Activated T-cell treated with anti-CD3 and anti-CD28 coated beads for 1 hour (primary cell): ENCODE measurements at places on chromosomes 6 and 20.

DNA sequence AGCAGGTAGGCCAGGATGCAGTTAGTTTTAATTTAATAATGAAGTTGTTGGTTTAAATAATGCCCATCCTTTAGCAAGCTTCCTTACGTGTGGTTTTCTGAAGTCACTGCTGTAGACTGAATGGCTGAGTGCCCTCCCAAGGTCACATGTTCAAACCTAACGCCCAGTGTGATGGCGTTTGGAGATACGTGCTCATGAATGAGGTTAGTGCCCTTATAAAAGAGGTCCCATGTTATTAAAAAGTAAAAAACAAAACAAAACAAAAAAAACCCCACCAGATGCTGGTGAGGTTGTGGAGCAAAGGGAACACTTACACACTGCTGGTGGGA is 16.3 kb downstream of the LRP11 start:
- no peak for DNase-seq

GRCh38 chr6:48951917-48952316 is 511.1 kb downstream of the MMUT start:
- no peak for DNase-seq

GRCh38 chr20:40293740-40294139 is 395.3 kb downstream of the MAFB start:
- DNase-seq = no peak

GRCh38 chr6:22896696-22897095 is 327.3 kb downstream of the HDGFL1 start:
- no peak for DNase-seq

- DNase-seq = no peak
Observed at GRCh38 chr6:53906842-53907241, 112.0 kb downstream of the LRRC1 start.

DNA sequence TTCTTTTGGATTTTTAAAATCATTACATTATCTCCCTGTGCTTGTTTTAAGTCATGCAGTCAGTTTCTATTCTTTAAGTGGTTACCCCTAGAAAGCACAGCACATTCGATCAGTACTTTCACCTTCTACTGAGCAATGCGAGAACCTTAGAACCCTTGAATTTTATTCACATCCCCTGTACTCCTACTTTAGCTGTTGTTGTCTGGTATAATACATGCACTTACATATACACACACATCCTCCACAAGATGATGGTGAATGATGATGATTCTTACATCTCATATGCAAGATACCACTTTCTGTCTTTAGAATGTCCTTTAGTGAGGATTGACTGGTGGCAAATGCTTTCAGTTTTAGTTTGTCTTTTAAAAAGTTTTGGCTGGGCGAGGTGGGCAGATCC is 5.7 kb downstream of the CDC40 start:
- no peak for DNase-seq

GRCh38 chr20:24804481-24805206 is 144.4 kb upstream of the CST7 start:
- DNase-seq = no peak

GRCh38 chr6:105748737-105749161 is 337.4 kb upstream of the PRDM1 start:
- DNase-seq = no peak

- DNase-seq = no peak
Observed at GRCh38 chr20:24060851-24061590, 72.4 kb upstream of the GGTLC1 start.

DNA sequence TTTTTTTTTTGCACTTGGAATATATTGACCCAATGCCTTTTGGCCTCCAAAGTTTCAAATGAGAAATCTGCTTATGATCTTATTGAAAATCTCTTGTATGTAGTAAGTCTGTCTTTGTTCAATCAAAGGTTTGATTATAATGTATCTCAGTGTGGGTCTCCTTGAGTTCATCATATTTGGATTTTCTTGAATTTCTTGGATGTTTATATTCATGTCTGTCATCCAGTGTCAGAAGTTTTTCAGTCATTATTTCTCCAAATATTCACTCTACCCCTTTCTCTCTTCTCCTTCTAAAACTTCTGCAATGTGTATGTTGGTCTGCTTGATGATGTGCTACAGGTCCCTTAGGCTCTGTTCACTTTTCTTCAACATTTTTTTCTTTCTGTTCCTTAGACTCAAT is 95.9 kb upstream of the PTPRK start:
- DNase-seq = no peak

- no peak for DNase-seq
Observed at GRCh38 chr6:79874531-79875134, 72.7 kb downstream of the ELOVL4 start.

GRCh38 chr6:24520929-24521546 is 26.3 kb downstream of the ALDH5A1 start:
- DNase-seq = peak; percentile 8

DNA sequence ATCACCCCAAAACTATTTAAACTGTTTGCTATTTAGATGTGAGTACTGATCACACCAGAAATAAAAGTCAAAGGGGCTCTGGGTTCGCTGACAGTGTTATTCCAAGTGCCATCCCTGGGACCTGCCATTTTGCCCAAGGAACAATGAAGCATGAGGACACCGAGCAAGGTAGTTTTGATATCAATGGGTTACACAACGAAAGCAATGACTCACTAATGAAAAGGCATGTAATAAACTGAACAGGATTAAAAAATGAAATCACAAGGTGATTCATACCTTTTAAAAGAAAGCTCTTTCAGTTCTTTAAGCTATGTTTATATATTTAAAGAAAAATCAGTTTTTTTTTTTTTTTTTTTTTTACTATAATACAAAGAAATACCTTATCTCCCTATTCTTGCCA is 102.0 kb downstream of the HS3ST5 start:
- no peak for DNase-seq

DNA sequence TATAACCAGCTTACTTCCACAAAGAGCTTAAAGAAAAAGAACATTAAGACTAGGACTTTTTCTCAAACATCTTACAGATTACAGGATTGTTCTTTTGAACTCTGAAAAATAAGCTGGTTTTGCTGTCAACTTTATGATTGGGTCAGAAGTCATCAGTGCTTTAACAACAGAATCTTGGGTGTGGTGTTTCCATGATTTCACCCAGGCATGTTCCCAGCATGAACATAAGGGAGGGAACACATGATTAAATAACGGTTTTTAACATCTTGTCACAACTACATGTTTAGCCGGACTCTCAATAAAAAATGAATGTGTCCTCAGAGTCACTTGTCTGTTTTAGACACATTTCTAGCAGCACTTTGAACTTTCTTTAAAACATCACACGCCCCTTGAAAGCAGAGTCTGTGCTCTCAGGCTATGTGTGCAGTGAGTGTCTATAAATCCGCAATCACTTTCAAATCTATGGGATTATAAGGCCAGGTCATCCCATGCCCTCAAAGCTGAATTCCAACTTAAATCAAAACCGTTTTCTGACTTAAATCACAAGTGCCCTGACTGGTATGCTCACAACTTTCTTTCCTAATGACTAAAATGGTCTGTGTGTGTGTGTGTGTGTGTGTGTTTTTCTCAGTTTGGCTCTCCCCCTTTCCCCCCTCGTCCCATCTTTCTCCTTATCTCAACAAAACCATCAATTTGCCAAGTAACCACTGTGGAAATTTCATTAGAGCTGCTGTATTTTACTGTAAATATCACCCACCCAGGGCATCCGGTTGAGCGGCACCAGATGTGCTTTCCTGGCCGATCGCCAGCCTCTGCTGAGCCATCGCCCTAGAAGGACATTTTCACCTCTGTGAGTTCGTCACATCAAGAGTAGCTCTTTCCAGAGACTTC is 216.8 kb upstream of the DTNBP1 start:
- DNase-seq = peak; percentile 25

DNA sequence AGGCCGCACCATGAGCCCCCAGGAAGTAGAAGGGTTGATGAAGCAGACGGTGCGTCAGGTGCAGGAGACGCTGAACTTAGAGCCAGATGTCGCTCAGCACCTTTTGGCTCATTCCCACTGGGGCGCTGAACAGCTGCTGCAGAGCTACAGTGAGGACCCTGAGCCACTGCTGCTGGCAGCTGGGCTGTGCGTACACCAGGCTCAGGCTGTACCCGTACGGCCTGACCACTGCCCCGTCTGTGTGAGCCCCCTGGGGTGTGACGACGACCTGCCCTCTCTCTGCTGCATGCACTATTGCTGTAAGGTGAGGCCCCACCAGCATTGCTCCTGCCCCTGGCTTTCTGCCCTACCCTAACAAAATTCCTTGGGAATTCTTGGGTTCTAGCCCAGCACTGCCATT is 13.1 kb downstream of the DNPH1 start:
- DNase-seq = no peak

DNA sequence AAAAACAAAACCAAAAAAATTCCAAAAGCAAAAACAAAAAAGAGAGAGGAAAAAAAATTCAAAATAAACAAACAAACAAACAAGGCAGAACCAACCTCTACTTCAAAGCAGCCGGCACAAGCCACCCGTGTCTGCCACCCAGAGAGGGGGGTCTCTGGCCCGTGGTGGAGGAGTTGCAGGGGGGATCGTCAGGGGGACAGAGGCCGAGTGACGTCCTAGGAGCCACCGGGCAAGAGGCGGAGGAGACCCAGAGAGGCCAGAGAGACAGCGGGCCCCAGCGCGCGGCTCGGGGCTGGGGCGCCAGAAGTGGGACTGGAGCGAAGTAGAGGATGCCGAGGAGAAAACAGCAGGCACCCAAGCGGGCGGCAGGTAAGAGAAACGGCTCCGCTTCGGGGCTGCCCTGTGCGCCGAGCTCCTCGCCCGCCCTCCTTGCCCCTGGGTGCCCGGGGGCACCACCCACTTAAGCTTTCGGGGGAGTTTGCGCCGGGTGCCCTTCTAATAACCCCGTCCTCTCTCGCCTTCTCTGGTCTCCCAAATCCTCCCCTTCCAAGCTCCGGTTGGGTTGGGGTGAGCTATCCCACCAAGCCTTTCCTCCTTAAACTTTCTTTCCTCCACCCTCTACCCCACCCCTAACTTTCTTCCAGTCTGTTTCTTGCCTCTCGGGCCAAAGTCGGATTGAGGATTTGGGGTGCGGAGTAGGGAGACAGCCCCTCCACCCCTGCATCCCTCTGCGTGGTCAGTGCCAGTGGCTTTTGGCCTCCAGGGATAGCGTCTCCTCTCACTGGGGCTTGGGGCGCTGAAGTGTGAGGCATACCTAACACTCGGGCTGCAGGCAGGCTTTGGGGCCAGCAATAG is 1.0 kb downstream of the TSHZ2 start:
- peak; percentile 25 for DNase-seq

GRCh38 chr20:15992564-15992963 is 580.7 kb downstream of the KIF16B start:
- no peak for DNase-seq

DNA sequence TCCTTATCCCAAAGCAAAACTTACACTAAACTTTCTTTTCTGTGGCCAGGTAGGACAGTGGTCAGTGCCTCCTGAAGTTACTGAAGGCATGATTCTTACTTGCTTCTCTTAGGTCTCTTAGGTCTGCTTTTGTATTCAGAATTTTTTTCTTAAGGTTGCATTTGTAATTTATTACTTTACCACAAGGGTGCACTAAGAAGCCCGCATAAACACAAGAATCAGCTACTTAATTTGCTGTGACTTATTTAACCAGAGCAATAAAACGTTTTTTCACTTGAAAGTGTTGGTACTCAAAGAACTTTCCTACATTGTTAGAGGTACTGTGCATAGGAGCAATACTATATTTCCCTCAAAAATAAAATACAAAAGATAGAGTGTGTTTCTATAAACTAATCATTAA is 75.4 kb upstream of the LAMA2 start:
- DNase-seq = no peak

DNA sequence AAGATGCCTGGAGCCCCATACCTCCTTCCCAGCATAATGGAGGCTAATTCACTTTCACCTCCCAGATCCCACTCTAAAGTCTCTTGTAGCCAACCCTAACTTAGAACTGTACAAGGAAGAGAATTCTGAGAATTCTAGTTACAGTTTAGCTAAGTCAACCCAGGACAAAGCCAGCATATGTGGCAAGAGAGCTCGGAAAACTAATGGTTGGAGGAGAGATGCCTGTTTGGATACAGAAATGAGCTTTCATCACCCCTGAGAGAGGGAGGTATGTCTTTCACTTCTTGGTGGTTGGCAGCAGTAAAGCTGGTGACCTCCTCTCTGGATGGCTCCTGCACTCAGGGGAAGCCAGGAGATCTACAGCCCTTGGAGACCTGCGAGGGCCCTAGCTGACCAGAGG is 252.6 kb upstream of the SUPT3H start:
- DNase-seq = no peak

- no peak for DNase-seq
Observed at GRCh38 chr6:18210707-18211106, 53.6 kb downstream of the DEK start.

- no peak for DNase-seq
Observed at GRCh38 chr6:150830439-150831165, 34.9 kb upstream of the MTHFD1L start.

GRCh38 chr20:42610070-42610469 is 579.6 kb downstream of the PTPRT start:
- no peak for DNase-seq

DNA sequence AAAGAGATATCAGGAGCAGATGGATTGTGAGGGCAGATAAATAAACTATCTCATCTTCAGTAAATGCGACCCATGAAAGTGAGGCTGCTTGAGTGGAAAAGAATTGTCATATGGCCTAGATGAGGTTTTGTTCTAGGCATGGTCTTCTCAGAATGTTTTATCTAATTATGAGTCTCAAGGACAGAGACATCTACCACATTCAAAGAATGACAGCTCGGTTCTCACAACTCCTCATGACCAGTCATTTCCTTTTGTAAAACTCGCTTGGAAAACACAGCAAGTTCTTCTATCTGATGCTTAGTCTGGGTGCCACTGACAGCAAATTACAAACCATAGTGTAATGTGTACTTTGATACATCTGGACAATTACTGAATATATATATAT is 140.5 kb downstream of the CCDC170 start:
- no peak for DNase-seq

DNA sequence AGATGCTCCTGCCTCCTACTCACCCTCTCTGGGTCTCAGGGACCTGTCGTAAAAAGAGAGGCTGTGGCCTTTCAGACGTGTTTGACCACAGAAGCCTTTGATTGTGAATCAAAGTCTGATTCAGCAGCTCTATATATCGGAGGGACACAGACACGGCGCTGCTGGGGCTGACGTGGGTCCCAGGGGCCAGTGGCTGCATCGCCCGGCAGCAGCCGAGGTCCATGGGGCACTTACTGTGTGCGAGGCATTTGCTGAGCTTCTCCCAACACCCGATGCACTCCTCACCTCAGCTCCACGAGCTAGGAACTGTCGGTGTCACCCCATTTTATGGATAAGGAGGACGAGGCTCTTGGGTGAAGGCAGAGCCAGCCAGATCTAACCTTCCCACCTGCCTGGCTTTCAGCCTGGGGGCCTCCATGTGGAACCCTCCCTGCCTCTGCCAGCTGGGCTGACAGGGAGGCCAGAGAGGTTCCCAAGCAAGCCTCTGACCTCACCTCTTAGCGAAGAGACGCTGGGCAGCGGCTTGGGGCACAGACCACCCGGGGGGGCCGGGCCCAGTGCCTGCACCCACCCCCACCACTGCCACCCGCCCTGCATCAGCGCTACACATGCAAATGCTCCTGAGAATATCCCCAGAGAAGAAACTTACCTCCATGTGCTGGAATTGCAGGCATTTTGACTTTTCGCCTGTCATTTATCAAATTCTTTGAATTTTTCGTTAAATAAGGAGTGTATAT is 19.9 kb downstream of the PMEPA1 start:
- DNase-seq = no peak
